Esophagus squamous epithelium (tissue), 5 donors: ENCODE measurements at places on chromosomes 2 and 18.

- DNase-seq: no peak
These were observed 14.8 kb downstream of the FBXO48 start for GRCh38 chr2:68452158-68452900.

- DNase-seq: no peak
These were observed 22.1 kb downstream of the KIF1A start for GRCh38 chr2:240797914-240798313.

GRCh38 chr18:55404832-55405465 is 183.0 kb downstream of the TCF4 start:
- no peak for DNase-seq

- DNase-seq: no peak
These were observed 305.0 kb upstream of the ID2 start for GRCh38 chr2:8376603-8377410.

DNA sequence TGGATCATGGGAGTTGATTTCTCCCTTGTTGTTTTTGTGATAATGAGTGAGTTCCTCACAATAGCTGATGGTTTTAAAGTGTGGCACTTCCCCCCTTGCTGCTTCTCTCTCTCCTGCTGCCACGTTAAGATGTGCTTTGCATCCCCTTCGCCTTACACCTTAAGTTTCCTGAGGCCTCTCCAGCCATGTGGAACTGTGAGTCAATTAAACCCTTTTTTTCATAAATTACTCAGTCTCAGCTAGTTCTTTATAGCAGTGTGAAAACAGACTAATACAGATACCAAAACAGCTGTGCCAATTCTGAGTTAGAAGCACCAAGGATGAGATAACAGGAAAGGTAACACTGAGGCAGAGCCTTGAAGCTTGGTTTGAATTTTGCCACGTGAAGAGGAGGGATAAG is 44.7 kb downstream of the ITSN2 start:
- no peak for DNase-seq

GRCh38 chr2:2057125-2057721 is 273.9 kb downstream of the MYT1L start:
- DNase-seq: peak; percentile 25

DNA sequence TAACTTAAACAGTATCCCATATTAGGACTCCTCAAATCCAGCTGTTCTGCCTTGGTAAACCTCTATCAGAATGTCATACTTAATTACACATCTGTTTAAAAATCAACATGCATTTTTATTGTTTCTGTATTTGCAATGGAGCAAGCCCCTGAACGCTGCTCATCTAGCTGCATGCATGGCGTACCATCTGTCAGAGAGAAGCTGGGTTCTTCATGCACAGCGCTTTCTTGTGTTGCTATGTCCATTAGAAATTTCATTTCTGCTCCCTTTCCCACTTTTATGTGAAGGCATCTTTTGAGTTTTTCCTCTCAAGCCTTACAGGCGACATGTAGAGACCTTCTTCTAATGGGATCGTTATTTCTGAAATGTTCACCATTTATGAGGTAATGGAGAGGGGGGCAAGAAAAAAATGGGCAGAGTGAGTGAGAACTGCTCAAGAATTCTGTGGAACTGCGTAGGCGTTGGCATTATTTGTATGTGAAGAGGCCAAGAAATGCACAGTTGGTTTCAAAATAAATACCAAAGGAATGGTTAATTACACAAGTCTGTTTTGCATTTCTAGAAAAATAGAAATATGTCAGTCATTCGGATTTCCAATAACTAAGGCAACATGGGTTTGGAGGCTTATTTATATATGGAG is 31.6 kb downstream of the INSIG2 start:
- DNase-seq: no peak
